ENCODE measurements at places on chromosomes 12 and 14.
A peak's percentile ranks its signal among the peaks of the same experiment; 100 is the strongest.

- no peak for DNase-seq
These were observed 1062.2 kb upstream of the FBXO33 start for GRCh38 chr14:40494483-40494882.

DNA sequence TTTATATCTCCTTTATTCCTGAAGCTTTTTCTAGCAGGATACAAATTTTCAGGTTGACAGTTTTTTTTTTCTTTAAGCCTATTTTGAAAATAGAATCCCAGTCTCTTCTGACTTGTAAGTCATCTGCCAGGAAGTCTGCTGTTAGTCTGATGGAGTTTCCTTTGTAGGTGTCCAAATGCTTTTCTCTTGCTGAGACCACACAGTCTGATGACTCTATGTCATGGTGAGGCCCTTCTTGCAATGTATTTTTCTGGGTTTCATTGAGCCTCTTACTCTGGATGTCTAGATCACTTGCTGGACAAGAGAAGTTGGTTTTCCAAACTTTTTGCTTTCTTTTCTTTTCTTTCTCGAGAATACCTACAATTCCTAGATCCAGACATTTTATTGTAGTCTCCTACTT, 30.6 kb downstream of the USP15 start:
- no peak for DNase-seq

- no peak for DNase-seq
These were observed at the start of gene MSI1 for GRCh38 chr12:120368789-120369602. MSI1 (minus strand) TSS chr12:120369164; CDS start chr12:120369091, 73 bp downstream.

DNA sequence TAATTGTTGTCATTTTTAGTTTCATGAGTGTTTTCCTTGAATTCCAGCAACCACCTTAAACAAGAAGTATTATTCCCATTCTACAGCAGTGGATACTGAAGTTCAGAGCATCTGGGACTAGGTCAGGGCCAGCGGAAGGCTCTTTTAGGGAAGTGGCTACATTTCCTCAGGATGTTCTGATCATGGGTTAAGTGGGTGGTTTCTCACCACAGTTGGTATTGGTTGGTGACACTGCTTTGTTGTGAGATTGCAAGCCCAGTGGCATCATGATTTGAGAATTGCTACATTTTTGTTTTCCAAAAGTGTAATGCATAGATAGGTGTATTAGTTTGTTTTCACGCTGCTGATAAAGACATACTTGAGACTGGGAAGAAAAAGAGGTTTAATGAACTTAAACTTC, 47.1 kb downstream of the SYNE2 start:
- no peak for DNase-seq

- DNase-seq: no peak
These were observed 42.1 kb upstream of the SOCS2 start for GRCh38 chr12:93530358-93530757.

- no peak for DNase-seq
These were observed 49.0 kb downstream of the RALGAPA1 start for GRCh38 chr14:35760143-35760542.

GRCh38 chr14:75372260-75372659, 55.6 kb upstream of the JDP2 start:
- no peak for DNase-seq

GRCh38 chr12:94228488-94228907, 80.1 kb downstream of the PLXNC1 start:
- DNase-seq: no peak

GRCh38 chr14:69107407-69108003, 45.4 kb downstream of the DCAF5 start:
- peak; percentile 13 for DNase-seq

GRCh38 chr12:125983094-125983783, 918.0 kb downstream of the AACS start:
- DNase-seq: no peak

GRCh38 chr12:27436768-27437167, 9.8 kb upstream of the SMCO2 start:
- DNase-seq: no peak

- DNase-seq: no peak
These were observed 24.7 kb upstream of the WDR89 start for GRCh38 chr14:63666335-63666734.

GRCh38 chr12:15800278-15800677, 11.1 kb upstream of the EPS8 start:
- DNase-seq: no peak

- no peak for DNase-seq
These were observed at the start of gene DNAH10 for GRCh38 chr12:123761841-123762714. DNAH10 (plus strand) TSS chr12:123762301; CDS start chr12:123762337, 36 bp downstream.

DNA sequence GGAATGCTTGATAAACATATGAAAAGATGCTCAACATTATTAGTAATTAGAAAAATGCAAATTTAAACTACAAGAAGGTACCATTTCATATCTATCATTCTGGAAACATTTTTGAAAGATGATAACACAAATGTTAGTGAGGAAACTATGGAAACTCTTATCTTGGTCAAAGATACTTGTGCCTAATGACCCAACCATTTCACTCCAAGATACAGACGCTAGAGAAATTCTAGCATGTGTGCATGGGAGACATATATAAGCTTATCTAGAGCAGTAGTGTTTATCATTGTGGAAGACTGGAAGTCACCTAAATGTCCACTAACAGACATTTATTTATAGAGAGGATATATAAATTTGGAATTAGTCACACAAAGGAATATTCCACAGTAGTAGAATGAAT, 143.1 kb upstream of the HMGA2 start:
- DNase-seq: no peak

DNA sequence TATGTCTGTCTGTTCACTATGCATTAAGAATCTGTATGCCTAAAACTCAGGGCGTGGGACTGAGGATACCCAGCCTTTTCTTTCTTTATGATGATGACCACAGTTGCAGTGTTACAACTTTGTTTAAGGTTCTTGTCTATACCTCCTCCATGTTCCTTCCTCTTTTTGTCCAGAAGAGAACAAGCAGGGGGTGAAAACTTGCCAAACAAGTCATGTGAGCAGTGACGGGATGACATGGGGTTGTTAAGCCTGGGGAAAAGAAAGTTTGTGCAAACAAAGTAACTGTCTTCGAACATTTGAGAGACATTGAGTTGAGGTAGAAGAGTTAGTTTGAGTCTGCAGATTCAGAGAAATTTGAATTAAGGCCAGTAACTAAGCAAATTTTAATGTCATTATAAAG, 505.5 kb downstream of the NPAS3 start:
- DNase-seq: no peak

DNA sequence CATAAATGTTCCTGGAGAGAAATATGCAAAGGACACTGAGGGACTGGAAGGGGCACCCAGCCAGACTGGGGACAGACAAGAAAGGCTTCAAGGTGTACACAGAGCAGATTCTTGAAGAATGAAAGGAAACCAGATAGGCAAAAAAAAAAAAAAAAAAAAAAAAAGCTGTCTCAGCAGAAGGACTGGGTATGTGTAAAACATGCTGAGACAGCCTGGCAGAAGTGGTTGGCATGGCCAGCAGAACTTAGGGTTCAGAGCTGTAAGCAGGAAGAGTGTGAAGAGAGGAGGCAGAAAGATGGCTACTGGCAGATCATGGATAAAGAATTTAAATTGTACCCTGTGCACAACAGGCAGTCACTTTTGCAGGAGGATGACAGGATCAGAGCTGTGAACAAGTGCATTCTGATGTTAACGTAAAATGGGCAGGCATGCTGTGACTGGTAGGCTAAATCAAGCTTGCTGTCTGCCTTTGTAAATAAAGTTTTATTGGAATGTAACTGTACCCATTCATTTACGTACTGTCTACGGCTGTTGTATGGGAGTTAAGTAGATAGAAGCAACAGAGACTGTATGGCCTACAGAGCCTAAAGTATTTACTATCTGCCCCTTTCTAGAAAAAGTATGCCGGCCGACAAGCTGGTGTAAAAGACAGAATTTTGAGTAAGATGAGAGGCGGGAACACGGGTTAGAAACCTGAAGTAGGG, 42.2 kb downstream of the UBR7 start:
- DNase-seq: no peak
